ENCODE measurements at places on chromosomes 4 and X.

GRCh38 chr4:147361726-147362125 lies 119.2 kb upstream of the EDNRA start:
- DNase-seq, result no peak

DNA sequence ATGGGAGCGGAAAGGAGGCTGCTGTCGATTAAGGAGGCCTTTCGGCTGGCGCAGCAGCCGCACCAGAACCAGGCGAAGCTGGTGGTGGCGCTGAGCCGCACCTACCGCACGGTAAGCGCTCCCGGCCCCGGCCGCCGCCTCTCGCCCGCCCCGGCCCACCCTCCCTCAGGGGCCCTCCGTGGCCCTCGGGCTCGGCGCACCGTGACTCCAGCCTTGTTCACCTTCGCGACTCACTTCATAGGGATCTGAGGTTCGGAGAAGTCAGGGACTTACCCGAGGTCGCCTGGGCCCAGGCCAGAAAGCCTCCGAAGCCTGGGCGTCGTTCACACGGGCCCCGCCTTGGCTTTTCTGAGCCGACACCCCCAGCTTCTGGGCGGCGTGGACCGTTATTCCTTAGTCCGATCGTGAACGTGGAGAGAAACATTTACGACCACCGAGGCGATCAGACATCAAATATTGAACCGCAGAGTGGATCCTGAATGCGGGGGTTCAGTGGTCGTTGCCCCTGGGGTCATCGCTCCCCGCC lies 362 bp downstream of the NCAPG start:
- DNase-seq, result peak; percentile 42

GRCh38 chr4:10722957-10723356 lies 38.4 kb upstream of the CLNK start:
- no peak for DNase-seq

DNA sequence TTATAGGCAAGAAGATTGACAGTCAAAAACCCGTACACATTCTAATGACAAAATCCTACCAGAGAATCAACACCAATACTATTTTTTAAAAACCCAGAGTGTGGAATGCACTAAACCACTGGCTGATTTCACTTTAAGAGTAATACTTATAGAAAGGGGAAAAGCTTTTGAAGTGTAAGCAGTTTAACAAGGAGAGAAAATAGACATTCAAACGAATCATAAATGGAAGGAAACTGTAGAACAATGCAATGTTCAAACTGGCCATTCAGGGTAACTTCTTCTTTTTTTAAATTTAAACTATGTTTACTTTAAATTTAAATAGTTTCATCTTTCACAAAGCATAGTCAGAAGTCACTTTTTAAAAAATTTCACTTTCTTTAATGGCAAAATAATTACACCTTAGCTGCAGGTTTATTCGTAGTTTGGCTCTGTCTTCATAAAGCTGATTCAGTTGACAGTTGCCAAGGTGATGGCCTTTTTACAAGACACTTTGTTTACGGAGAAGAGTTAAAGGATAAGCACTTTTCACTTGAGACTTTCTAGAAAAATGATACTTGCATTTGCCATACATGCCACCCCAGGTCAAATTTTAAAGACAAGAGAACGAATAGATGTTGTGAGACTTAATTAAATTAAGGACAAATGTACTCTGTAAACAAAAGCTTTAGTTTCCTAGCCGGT lies 82.4 kb upstream of the KLF3 start:
- no peak for DNase-seq

GRCh38 chrX:13159886-13160285 lies 115.5 kb upstream of the FAM9C start:
- DNase-seq, result no peak

DNA sequence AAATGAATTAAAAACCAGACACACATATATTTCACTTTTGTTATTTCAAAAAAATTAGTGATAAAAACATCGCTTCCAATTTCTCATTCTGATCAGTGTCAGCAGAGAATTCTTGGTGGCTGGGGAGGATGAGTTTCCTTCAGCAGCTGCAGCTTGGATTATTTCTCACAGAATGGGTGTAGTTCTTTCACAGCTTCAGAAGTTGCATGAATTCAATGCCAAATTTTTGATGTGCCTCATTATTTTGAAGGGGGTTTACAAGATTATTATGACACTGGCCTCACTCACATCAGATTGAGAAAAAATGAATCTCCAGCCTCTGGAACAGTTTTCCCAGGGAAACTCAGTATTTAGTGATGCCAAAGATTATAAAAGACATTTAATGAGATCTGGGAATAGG lies 184.9 kb upstream of the WDFY3 start:
- DNase-seq, result no peak

- no peak for DNase-seq
These were observed 562.1 kb downstream of the TMA16 start for GRCh38 chr4:164056426-164057142.

DNA sequence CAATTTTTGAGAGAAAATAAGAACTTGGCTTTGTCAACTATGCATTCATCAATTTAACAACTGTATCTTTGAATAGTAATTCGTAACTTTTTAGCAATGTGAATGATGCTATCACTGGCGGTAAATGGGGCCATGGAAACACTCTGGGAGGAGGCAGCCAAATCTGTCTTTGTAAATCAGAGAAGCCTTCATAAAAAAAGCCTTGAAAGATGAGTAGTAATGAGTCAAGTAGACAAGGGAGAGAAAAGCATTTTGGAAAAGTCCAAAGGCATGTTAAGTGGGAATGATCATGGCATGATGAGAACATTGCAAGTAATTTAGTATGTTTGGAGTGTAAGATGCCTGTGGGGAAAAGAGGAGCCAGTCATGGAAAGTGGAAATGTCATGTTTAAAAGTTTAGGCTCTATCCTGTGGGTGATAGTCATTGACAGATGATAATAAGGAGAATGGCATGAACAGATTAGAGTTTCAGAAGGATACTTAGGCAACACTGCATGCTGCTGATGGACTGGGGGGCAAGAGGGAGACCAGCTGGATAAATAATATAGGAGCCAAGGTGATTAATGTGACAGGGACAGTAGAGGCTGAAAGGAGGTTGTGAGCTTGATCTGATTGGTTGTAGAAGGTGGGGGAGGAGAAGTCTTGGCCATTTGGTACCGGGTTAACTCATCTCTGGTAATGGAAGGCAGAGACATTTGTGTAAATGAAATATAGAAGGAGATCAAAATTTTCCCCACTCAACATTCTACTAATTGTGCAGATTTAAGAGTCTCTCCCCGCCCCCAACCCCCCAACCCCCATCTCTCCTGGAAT lies 16.3 kb downstream of the SPRY1 start:
- no peak for DNase-seq

DNA sequence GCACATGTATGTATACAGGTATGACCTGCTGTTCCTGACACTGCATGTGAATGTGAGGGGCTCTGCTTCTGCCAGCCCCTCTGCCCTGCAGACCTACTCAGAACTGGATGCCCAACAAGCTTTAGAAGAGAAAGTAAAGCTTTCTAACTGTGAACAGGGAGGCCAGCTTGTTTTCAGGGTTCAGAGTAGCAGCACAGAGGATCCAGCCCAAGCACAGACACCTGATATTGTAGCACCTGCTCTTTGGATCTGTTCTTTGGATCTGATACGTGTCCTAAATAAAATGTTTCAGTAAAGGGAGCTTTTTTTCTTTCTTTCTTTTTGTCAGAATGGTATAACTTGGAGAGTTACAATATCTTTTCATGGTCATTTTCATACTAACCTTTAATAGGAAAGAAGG lies 19.2 kb downstream of the DCUN1D4 start:
- DNase-seq, result no peak

GRCh38 chrX:130826249-130826648 lies 76.8 kb downstream of the ENOX2 start:
- DNase-seq, result no peak

DNA sequence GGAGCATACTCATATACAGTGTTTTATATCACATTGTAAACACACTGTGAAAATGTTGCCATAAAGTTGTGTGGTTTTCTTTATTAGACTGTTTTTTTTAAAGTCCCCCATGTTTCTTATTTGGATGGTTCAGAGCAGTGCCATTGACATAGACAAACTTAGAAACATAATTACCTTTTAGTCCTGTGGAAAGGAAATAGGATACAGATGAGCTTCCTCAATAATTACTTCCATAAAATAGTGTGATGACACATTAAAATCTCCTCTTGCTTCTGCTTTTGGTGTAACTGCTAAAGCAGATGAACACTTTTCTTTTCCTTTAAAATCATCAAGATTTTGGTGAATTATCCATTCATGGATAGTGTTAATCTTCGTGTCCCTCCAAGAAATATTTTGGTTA lies 52.9 kb upstream of the LIMCH1 start:
- no peak for DNase-seq

- no peak for DNase-seq
These were observed 55.8 kb upstream of the GIMD1 start for GRCh38 chr4:106424426-106424825.

- DNase-seq, result no peak
These were observed 109.9 kb downstream of the WDFY3 start for GRCh38 chr4:84856468-84857049.

GRCh38 chr4:68416591-68416990 lies 30.7 kb upstream of the TMPRSS11E start:
- no peak for DNase-seq

DNA sequence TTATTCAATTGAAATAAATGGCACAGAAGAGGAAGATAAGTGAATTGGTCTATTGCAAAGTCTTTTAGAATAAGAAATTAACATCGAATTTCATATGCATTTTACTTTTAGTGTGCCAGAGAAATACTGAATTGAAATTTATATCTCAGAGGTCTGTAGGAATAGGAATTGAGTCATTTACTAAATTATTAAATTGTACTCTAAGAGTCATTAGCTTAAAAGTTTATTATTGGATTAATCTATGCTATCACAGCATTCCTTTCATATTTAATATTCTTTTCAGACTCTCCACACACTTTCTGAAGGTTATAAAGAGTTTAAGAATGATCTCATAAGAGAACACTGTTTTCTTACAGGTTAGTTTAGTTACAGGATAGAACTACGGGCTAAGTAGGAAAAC lies 2711.5 kb downstream of the ARAP2 start:
- DNase-seq, result no peak

DNA sequence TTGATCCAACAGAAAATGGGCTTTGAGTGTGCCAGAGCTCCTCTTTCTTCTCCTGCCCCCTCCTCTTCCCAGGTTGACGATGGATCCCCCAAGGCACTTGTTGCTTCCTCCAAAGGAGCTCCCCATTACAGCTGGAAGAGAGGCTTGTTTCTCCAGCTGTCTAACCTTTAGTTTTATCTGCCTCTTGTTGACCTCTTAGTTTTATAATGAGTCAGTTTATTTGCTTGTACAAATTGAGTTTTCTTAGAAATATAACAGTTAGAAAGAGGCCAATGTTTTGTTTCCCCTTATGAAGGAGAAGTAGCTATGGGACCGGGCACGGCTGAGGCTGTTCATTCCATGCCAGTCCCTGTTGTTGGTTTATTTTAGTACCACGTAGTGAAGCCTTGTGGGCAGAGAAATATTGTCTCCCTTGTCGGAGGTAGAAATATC lies 158.2 kb downstream of the SPRY1 start:
- DNase-seq, result no peak

DNA sequence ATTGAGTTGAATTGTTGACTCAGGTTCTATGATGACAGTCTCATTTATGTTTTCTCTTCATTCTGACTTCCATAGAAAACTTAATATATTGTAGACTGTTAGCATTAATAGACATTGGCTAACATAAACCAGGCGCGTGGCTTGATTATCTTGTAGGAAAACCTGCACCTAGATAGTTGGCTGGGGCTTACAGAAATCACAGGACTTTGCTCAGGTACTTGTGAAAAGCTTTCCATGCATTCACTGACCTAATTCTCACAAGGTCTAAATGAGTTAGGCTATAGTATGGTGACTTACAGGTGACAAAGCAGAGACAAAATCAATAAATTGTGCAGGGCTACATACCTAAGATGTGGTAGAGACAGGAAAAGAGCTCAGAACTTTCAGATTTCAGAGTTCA lies 212.8 kb downstream of the GPAT3 start:
- no peak for DNase-seq

- DNase-seq, result peak; percentile 43
These were observed 206.3 kb downstream of the SHROOM3 start for GRCh38 chr4:76641351-76641750.

- DNase-seq, result no peak
These were observed 49.5 kb downstream of the PHEX start for GRCh38 chrX:22081475-22082092.

DNA sequence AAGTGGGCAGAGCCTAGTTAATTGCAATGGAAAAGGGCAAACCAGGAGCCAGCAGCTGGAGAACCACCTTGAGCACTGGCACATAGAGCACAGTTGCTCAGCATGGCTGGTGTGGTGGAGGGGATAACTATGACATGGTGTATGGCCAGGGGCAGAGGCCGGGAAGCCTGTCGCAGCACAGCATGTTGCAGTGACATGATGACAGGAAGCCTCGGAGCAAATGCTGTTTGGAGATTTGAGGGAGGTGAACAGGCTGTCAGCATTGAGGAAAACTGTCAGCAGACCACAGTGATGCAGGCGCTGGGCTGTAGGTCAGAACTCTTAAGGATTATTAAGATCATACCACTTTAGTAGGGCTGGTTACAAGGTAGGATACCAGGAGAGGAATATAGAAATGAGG lies 228.7 kb downstream of the CBR4 start:
- DNase-seq, result no peak

- DNase-seq, result peak; percentile 2
These were observed 103.4 kb downstream of the QRFPR start for GRCh38 chr4:121277194-121278105.

GRCh38 chr4:30068234-30068633 lies 651.9 kb upstream of the PCDH7 start:
- DNase-seq, result no peak

GRCh38 chr4:24846716-24847115 lies 51.3 kb downstream of the SOD3 start:
- DNase-seq, result no peak

GRCh38 chr4:105462576-105462975 lies 11.3 kb downstream of the PPA2 start:
- DNase-seq, result no peak
